SJSA1 (cell line): ENCODE measurements at places on chromosomes 11 and 22. TPM values are rescaled to one million over a fixed set of nuclear protein-coding genes. Genes with fewer than 3 reads are reported as not detected.

DNA sequence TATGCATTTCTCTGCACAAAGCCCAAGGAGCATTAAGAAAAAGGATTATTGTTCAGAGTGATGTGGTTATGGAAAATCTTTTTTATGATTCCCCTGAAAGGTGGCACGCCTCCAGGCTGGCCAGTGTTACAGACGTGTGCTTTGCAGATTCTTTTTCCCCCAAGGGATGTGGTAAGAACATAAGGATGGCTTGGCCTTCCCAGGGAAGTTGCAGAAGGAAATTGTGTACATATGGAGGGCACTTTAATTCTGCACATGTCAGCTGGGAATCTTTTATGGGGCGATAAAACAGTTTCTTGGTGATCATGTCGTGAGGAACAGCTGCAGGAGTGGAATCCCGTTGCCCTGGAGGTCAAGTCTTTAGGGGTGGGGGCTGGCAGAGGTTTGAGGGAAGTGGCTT is 9.7 kb downstream of the SMARCB1 start:
- H3K27me3 ChIP-seq, result no peaks in the 10 kb centered on the region
- no peak for DNase-seq
- H3K4me3 ChIP-seq, result no peak overlapping the region
- H3K36me3 ChIP-seq, result peaks cover 82% of the 10 kb centered on the region

Gene TP53AIP1
- not detected in 2 replicates for total RNA-seq

Gene SCN2B
- not detected in 2 replicates for total RNA-seq

Gene TIGD3
- total RNA-seq, result 0.25 TPM in 1 of 2 replicates, not detected in the other

GRCh38 chr11:1438261-1438966 is 48.2 kb downstream of the MOB2 start:
- no peaks in the 10 kb centered on the region for H3K4me1 ChIP-seq
- H3K36me3 ChIP-seq, result no peaks in the 10 kb centered on the region
- no peak for DNase-seq
- no peak overlapping the region for H3K27ac ChIP-seq

Gene ARHGAP20
- 1.1 and 2.2 TPM in 2 replicates for total RNA-seq

Gene MPPED2
- total RNA-seq, result not detected in 2 replicates

DNA sequence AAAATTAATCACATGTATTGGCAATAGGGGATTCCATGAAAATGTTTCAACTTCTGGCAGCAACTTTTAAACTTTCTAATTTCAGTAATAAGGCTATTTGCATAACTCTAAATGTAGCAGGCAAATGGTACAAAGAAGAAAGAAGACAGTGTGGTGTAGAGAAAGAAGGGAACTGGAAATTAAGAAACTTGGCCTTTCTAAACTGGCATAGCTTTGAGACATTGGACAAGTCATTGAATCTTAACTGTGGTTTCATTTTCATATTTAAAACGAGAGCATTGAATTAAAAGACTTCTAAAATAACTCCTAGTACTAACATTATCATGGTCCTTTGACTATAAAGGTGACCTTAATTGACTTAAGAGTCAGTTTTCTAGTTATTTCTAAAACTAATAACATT is 125.0 kb downstream of the UVRAG start:
- H3K4me1 ChIP-seq, result no peaks in the 10 kb centered on the region
- no peak overlapping the region for H3K4me3 ChIP-seq
- no peak overlapping the region for H3K27ac ChIP-seq
- H3K36me3 ChIP-seq, result no peaks in the 10 kb centered on the region
- DNase-seq, result no peak

DNA sequence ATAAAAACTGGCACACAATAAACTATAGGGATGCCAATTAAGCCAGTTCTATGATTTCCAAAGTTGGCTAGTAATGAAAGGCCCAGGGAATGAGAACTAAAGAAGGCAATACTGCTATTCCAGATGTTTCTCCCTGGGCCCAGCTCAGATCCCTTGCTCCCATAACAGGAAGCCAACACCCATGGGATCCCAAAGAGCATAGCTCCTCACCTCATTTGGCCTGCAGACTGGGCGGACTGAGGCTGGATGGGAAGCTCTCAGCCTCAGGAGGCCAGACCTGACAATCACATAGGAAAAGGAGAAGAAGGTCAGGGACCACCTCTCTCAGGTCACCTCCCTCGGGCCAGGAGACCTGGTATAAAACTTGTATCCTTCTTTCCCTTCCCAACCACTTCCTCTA is 5.3 kb downstream of the TBC1D10A start:
- H3K4me3 ChIP-seq, result no peak overlapping the region
- no peak for DNase-seq
- H3K27ac ChIP-seq, result no peak overlapping the region
- no peaks in the 10 kb centered on the region for H3K27me3 ChIP-seq

DNA sequence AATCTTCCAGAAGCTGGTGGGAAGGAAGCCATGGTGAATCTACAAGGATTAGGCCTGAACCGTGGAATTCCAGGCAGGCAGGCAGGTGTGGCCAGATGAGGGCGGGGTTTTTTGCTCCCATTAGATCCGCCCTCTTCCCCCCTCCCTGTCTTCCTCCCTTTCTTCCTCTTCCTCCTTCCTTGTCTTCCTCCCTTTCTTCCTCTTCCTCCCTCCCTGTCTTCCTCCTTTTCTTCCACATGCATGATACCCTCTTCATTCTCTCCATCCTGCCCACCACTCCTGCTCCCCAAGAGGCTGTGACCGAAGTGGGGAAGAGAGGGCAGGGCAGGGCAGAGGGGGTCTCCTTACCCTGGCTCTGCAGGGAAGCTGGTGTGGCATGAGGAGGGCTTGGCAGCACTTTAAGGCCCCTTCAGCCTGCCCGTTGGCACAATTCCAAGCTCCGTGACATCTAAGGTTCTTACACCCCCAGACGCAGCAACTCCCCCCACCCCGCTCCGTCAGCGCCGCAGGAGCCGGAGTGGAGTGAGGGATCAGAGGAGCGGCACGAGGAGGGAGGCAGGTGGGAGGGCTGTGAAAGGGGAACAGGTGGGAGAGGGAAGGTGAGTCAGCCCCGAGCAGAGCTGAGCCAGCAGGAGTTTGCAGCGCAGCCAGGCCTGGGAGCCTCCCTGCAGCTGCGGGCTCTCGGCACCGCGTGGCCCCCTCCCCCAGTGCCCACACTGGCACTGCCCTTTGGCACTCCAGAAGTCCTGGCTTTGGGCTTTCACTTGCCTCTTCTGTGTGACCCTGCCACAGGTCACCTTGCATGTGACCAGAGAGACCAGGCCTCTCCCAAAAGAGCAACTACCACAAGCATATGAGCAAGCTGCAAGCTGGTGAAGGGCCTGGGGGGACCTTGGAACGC is 32.1 kb downstream of the KCNJ4 start:
- H3K36me3 ChIP-seq, result no peaks in the 10 kb centered on the region
- no peak overlapping the region for H3K27ac ChIP-seq
- no peaks in the 10 kb centered on the region for H3K4me1 ChIP-seq
- no peak for DNase-seq
- no peaks in the 10 kb centered on the region; the same call in 1 of the 2 replicates for H3K27me3 ChIP-seq

DNA sequence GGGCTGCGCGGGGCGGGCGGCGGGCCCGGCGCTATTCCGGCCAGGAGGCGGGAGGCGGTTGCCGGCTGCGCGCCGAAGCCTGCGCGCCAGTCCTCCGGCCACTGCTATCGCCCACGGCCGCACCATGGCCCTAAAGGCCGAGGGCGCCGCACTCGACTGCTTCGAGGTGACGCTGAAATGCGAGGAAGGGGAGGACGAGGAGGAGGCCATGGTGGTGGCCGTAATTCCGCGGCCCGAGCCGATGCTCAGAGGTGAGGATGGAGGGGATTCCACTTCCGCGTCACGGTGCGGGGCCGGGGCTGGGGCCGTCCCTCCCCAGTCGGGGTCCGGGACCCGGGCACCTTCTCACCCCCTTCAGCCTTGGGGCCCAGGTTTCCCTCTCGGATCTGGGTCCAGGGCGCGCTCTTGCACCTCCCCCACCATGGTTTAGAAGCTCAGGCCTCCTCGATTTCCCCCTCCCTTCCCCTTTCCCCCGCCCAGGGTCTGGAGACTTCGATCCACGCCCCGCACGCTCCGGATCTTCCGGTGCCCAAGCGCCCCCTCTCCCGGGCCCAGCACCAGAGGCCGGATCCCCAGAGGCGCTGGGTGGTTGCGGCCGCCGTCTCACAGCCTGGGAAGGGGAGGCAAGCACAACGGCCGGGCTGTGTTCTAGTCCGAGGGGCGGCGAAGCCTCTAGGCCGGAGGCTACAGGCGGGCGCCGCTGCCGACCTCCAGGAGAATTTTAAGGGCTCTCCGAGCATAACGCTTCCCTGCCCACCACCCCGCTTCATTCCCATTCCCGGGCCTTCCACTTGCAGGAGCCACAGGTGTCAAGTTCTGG is 517 bp downstream of the SPINDOC start:
- H3K36me3 ChIP-seq, result peaks cover 52% of the 10 kb centered on the region
- peak overlapping the region; percentile 92 for H3K4me3 ChIP-seq
- H3K4me1 ChIP-seq, result peaks cover 23% of the 10 kb centered on the region
- no peaks in the 10 kb centered on the region for H3K27me3 ChIP-seq
- H3K27ac ChIP-seq, result peak overlapping the region; percentile 64

DNA sequence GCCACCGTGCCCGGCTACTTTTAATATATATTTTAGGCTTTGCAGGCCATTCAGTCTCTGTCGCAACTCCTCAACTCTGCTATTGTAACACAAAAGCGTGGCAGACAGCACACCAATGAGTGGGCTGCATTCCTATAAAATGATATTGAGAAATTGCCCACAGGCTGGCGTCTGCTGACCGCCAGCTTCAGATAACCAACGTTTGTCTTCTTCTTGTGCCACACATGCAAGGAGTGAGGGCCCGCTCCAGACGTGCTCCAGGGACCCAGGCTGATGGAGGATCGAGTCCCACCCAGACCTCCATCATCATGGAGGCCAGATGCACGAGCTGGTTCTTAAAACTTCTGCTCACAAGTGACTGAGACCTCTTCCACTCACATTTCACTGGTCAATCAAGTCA is 35.4 kb upstream of the LINC01488 start:
- no peaks in the 10 kb centered on the region for H3K27me3 ChIP-seq
- no peak for DNase-seq
- H3K36me3 ChIP-seq, result no peaks in the 10 kb centered on the region
- no peak overlapping the region for H3K4me3 ChIP-seq
- no peak overlapping the region for H3K27ac ChIP-seq

GRCh38 chr22:40499209-40499623 is 128.8 kb downstream of the SGSM3 start:
- peak overlapping the region; percentile 97 for H3K27ac ChIP-seq
- peaks cover 4% of the 10 kb centered on the region; the same call in 1 of the 2 replicates for H3K36me3 ChIP-seq
- H3K4me1 ChIP-seq, result peaks cover 35% of the 10 kb centered on the region
- peak; percentile 97 for DNase-seq

Gene RASL10A
- not detected in 2 replicates for total RNA-seq

DNA sequence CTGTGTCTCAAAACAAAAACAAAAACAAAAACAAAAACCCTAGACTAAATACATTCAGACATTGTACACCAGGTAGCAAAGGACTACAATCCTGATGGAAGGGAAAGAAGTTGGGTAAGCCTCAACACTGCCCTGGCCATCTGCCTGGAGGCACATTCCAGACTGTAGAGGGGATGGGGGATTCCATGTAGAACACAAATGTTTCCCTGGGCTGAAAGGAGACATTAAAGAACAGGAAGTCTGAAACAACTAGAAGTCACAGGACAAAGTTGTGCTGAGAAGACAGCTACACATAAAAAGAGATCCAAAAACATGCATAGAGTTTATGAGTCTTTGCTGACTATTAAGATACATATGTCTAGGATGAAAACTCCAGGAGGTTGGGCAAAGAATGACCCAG is 83.9 kb downstream of the RRAS2 start:
- no peaks in the 10 kb centered on the region for H3K27me3 ChIP-seq
- peaks cover 7% of the 10 kb centered on the region; the same call in 1 of the 2 replicates for H3K36me3 ChIP-seq
- no peak overlapping the region for H3K27ac ChIP-seq
- DNase-seq, result no peak
- no peaks in the 10 kb centered on the region for H3K4me1 ChIP-seq
- H3K4me3 ChIP-seq, result no peak overlapping the region

DNA sequence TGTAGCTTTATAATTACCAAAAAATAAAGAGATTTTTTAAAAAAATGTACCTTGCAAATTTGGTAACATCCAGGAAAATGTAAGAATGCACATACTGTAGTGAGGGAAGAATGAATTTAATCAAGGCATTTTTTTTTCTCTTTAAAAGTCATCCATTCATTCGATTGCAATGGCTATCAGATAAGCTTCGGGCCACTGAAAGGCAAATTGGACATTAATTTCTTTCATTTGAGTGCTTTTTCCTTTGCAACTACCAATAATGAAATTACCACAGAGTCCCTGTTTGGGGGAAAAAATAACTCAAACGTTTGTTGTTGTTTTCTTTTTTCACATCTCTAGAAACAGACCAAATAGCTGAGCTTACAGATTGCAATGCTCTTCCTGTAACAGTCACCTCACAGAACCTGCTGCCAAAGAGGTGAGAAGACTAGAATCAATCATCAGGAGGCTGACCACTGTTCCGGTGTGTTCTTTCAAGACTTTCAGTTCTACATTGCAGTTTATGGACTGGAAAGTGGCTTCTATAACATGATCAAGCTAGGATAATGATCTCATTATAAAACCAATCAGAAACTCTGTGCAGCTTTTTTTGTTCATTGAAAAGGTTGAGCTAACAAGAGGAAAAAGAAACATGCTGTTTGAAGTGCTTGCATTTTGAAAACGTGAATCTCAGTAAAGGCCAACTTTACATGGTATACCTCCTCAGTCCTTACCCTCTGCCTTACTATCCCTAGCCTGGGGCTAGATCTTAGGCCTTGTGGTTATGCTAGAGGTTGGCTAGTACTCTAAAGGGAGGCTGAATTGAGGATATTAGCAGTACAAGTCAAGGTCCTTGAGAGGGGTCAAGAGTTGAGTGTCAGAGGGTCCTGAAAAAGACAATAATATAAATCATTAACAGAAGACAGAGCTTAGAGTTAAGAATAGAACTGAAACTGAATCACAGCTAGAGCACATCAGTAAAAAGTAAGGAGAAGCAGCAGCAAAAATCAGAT is 1276.1 kb downstream of the LRRC4C start:
- no peak overlapping the region for H3K27ac ChIP-seq
- no peaks in the 10 kb centered on the region for H3K36me3 ChIP-seq
- H3K27me3 ChIP-seq, result no peaks in the 10 kb centered on the region
- no peaks in the 10 kb centered on the region for H3K4me1 ChIP-seq

- DNase-seq, result no peak
- H3K27ac ChIP-seq, result no peak overlapping the region
- no peak overlapping the region for H3K4me3 ChIP-seq
- no peaks in the 10 kb centered on the region for H3K4me1 ChIP-seq
- no peaks in the 10 kb centered on the region for H3K36me3 ChIP-seq
Measured at GRCh38 chr11:121048464-121049233, 24.7 kb downstream of the TBCEL start.

Gene OR10D3
- not detected in 2 replicates for total RNA-seq

DNA sequence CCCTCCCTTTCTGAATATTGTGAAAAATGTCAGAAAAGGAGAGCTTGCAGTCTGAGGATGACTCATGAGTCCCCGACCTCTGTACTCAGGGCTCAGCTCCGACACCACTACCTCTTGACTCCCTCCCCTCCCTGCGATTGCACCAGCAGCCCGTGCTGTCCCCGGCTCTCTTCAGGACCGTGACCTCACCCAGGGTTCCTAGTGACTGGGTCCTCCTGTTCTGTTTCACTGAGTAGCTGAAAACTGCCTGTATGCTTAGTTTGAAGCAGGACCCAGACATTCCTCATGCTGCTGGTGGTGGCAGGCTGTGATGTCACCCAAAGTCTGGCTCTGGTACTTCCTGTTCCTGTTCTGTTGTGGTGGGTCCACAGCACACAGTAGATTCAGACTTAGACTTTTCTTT is 11.7 kb downstream of the PHRF1 start:
- H3K27ac ChIP-seq, result no peak overlapping the region
- H3K36me3 ChIP-seq, result peaks cover 29% of the 10 kb centered on the region
- H3K4me3 ChIP-seq, result no peak overlapping the region
- H3K27me3 ChIP-seq, result no peaks in the 10 kb centered on the region
